GM12878 (cell line): ENCODE measurements at places on chromosomes 16 and 17. TPM values are rescaled to one million over a fixed set of nuclear protein-coding genes. Genes with fewer than 3 reads are reported as not detected.

The ZNF205 gene
- 1.2 and 1.5 TPM in 2 replicates for total RNA-seq

The ADAP2 gene
- total RNA-seq, result 7.4 and 9.2 TPM in 2 replicates

The PPY gene
- not detected in 2 replicates for total RNA-seq

The KRT20 gene
- total RNA-seq, result 0.23 and 0.37 TPM in 2 replicates

The FDXR gene
- total RNA-seq, result 62.0 and 66.2 TPM in 2 replicates

The GLP2R gene
- not detected in 2 replicates for total RNA-seq

The MLKL gene
- total RNA-seq, result 11.6 and 12.0 TPM in 2 replicates

The AHSP gene
- not detected in 2 replicates for total RNA-seq

The OR1A1 gene
- not detected in 2 replicates for total RNA-seq

The GFAP gene
- not detected in 2 replicates for total RNA-seq

The CIBAR2 gene
- total RNA-seq, result not detected in 2 replicates

The SLX4 gene
- total RNA-seq, result 12.3 and 12.4 TPM in 2 replicates

DNA sequence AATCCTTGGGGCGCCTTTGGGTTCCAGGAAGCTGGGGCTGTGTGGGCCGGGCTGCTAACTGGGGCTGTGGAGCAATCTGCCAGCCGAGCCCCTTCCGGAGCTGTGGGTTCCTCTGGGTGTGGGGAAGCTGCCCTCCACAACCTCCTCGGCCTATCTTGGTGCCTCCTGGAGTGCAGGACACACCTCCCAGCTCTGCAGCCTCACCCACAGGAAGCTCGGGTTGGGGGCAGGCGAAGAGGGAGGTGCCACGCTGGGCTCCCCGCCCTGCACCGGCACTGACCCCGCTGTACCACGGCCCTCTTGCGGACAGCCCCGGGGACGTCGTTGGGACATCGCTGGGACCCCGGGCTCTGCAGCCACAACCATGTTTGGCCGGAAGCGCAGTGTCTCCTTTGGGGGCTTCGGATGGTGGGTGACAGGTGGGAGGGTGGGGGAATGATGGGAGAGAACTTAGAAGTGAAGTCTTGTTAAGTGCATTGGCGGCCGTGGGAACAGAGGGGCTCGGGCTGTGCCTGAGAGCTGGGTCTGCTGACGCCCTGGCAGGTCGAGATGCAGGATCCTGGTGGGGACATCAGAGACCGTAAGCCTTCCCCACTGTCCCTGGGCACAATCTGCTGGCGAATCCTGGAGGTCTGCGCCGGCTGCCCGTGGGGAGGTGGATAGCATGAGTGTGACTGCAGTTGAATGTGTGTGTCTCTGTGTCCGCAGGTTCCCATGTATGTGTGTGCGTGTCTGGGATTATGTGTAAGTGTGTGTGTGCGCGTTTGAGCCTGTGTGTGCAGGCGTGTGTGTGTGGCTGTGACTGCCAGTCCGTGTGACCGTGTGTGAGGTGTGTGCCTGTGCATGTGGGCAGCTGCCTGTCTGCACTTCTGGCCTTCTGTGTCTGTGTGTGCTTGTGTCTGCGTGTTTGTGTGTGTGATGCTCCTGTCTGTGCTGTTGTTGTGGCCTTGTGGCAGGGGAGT lies at the start of gene RAP1GAP2:
Gene RAP1GAP2 (plus strand): TSS at position 275 of the 962 bp plus-strand sequence. CDS start 90 bp downstream, at position 365.
- no peak for DNase-seq

- DNase-seq, result no peak
These were observed at the start of gene KCNG4 for GRCh38 chr16:84239909-84240308. KCNG4 (minus strand) TSS chr16:84240012; CDS start chr16:84237485, 2,527 bp downstream.

DNA sequence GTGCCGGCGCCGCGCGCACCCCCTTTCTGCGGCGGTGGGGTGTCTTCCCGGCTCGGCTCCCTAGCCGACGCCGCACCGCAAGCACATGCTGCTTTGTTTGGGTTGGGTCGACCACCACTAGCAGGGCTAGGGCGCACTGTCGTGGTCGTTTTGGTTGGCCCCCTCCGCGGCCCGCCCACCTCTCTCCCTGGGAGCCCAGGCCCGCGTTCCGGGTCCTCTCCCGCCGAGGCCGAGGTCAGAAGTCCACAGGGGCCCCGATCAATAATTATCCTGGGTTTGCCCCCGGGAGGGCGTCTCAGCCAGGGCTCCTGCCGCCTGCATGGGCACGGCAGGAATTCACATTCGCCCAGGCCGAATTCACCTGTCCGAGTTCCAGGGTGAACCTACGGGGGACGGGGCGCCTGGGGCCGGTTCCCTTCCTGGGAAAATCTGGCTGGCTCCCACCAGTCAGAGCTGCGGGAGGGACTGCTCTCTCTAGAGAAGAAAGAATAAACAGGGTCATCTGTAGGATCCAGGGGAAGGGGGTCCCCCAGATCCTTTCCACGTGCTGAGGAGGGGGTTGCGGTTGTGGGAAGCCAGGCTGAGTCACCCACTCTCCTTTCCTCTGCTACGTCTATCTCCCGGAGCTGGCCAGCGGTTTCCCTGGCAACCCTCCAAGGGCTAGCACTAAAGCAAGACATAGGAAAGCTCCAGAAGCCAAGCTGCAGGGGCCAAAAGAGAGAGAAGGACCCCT lies 584 bp upstream of the STAT5B start:
- no peak for DNase-seq

GRCh38 chr17:13437966-13438779 lies 163.6 kb downstream of the HS3ST3A1 start:
- DNase-seq, result no peak

DNA sequence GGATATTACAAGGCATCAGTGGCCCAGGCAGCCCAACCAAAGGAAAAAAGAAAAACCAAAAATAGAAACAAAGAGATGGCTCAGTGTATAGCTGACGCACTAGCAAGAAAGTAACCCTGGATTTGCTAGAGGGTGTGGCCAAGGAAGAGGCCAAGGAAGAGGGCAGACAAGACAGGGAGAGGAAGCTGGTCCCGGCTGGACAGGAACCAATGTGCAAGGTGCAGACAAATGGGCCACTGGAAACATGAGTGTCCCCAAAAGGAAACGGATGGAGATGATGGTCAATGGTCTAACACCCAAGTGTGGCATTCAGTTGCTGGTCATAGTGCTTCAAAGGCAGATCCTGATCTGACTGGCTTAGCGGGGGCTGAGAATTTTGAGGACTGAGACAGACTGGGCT lies 10.7 kb downstream of the POLR3K start:
- DNase-seq, result no peak

DNA sequence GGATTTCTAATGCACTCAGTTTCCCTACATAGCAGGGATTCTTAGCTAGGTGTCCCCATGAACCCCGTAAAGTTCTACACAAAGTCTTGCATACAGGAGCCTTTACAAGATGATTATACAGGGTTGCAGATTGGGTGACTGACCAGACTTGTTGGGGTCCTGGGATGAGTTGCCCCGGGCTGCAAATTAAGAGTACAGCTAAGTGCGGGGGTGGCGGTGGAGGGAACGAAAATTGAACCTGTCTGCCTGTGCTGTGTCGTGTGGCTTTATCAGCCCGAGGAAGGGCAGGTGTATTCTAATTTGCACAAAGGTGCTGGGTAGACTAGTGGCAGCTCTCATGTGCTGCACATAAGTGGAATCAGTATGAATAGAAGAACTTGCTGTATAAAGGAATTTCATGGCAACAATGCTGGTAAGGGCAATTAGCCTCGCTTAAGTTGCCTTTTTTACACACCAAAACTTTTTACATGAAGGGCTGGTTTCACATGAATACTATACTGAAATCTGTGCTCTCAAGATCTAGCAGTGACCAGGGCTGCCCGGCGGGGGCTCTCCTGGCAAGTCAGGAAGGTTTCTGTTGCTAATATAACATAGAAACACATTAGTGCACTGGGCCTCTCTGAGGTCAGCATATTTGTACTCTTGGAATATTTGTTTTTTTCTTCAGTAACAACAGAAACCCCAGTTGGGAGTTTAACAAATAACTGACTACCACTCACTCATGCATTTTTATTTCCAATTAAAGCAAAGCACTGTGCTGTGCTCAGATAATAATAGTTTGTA lies 50.7 kb downstream of the ADCY7 start:
- DNase-seq, result no peak

- DNase-seq, result no peak
These were observed 6.2 kb upstream of the WFIKKN1 start for GRCh38 chr16:624526-625070.

- no peak for DNase-seq
These were observed 875 bp downstream of the PRKCB start for GRCh38 chr16:23836404-23837311.

GRCh38 chr16:57343221-57343620 lies 15.4 kb upstream of the CCL22 start:
- no peak for DNase-seq

- DNase-seq, result no peak
These were observed 11.4 kb downstream of the UNC13D start for GRCh38 chr17:75832652-75833400.

GRCh38 chr16:81936209-81937000 lies 74.9 kb downstream of the SDR42E1 start:
- no peak for DNase-seq

DNA sequence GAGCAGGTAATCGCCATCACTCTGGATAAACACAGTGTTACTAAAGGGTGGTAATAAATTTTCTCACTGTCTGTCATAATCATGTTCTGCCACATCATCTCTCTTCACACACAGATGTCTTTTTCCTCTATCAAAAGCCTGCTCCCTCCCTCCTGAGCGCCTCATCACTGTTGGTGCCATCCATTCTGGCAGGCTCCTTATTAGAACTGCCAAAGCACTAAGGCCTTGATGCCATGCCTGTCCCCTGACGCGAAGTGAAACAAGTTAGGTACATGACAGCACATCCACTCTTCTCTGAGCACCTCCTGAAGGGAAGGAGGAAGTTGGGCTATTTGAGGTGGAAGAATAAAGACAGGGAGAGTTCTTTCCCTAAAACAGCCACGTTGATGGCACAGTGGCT lies 38.2 kb upstream of the AXIN2 start:
- DNase-seq, result no peak

GRCh38 chr17:77371117-77371887 lies 230.5 kb downstream of the SEC14L1 start:
- DNase-seq, result no peak

DNA sequence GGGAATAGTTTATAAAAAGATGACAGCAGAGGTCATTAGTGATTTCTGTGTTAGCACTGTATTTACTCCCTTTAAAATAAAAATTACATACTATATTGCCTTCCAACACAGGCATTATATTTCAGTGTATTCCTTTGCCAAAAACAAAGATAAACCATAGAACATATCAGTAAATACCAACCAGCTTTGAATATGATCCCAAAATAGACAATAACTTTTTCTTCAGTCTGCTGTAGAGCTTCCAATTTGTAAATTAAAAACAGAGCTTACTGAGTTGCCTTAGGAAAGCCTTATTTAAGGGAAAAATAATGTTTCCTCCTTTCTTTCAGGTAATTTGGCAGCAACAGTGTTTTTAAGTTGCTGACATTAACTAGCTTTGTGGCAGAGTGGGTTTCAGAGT lies 352.1 kb upstream of the TBX2 start:
- no peak for DNase-seq

- DNase-seq, result no peak
These were observed 2.9 kb downstream of the GNAO1 start for GRCh38 chr16:56193951-56194726.

GRCh38 chr16:56408379-56409098 lies 16.8 kb downstream of the AMFR start:
- no peak for DNase-seq

DNA sequence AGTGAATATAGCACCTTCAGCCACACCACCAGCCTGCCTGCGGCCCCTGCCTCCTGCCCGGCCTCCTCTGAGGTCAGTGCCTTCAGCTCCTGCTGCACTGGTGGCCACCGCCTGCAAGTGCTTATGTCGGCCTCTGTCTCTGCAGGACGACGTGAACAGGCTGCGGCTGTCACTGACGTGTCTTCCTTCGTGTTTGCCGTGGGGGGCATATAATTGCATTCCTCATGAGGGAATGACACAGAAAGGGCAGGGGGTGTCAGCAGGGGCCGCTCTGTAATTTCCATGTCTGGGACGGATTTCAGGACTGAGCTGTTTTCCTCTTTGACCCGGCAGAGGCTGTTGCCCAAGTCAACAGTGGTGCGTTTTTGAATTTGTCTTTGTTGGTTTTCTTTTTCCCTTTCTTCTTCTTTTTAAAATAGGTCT lies 28.5 kb downstream of the CMIP start:
- DNase-seq, result no peak

DNA sequence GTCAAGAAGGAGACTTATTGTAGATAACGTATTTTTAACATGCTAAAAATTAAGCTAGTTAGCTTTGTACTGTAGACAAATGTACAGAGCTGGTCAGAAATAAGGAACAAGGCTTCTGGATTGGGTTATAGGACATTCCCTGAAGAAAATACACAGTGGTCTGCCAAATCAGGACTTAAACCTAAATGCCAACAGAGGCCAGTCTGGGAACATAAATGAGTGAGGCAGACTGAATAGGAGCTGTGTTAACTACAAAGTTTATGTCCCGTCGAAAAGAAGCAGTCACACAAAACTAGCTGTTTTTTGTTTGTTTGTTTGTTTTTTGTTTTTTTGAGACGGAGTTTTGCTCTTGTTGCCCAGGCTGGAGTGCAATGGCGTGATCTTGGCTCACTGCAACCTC lies 120.4 kb upstream of the C17orf78 start:
- DNase-seq, result no peak

DNA sequence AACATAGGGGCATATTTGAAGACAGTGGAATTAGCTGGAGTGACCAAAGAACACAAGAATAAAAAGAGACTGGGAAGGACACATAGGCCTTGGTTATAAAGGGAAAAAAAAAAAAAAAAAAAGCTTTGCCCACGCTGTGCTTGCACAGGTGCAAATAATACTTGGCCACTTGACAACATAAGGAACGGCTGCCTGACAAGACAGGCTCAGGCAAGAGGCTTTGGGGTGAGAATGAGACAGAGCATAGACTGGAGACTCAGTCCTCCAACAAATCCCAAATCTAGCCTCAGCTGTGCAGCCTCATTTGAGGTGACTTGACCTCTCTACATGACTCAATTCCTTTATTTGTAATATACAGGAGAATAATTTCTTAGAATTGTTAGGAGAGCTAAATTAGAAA lies 332.8 kb upstream of the DYNLRB2 start:
- DNase-seq, result no peak

DNA sequence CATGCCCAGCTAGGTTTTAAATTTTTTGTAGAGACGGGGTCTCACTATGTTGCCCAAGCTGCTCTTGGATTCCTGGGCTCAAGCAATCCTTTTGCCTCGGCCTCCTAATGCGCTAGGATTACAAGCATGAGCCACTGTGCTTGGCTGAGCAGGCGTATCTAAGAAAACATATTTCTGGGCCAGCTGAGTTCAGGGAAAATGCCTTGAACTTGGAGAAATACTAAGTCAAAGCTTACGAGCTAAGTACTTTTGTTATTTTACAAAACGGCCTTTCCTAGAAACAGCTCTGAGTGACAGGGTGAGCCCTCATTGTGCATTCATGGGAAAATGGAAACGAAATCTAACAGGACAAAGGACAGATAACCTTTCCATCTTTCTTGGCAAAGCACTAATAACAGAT lies 24.7 kb downstream of the DNAI2 start:
- DNase-seq, result no peak

GRCh38 chr17:6492892-6493674 lies 48.8 kb downstream of the PIMREG start:
- DNase-seq, result no peak

DNA sequence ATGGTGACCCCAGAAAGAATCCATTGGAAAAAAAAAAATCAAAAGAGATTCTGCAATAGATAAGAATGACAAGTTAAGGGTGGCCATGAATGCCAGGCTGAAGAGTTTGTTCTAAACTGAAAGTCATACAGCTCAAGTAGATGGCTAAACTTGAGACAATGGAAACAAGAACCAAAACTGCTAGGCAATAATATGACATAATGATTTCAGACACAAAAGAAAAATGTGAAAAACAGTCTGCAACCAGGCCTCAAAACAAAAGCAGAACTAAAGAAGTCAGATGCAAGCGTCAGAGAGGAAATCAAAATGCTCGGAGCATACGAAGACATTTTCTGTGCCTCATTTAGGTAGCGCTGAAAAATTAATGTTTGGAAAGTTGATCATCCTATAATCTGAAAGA lies 54.4 kb upstream of the YPEL2 start:
- DNase-seq, result peak; percentile 70

- DNase-seq, result no peak
These were observed at the start of gene SLC13A2 for GRCh38 chr17:28473542-28473941. SLC13A2 (plus strand) TSS chr17:28473644; CDS start chr17:28473713, 69 bp downstream.
